ENCODE measurements at places on chromosomes 1 and 21. TPM values are rescaled to one million over a fixed set of nuclear protein-coding genes. Genes with fewer than 3 reads are reported as not detected.

DNA sequence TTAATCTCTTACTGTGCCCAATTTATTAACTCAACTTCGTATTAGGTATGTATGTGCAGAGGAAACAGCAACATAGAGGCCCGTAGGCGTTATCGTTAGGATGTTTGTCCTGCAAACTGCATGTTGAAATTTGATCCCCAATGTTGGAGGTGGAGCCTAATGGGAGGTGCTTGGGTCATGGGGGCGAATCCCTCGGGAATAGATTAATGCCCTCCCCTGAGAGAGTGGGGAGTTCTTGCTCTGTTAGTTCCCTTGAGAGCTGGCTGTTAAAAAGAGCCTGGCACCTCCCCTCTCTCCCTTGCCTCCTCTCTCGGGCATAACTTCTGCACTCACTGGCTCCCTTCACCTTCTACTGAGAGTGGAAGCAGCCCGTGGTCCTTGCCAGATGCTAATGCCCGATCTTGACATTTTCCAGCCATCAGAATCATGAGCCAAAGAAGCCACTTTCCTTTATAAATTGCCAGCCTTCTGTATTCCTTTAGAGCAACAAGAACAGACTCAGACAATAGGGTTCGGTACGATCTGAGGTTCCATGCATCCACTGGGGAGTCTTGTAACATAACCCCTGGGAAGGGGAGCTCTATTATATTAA lies 149.0 kb upstream of the RAB4A start:
- H3K4me1 ChIP-seq = peaks cover 10% of the 10 kb centered on the region
- no peak overlapping the region for H3K27ac ChIP-seq
- no peak overlapping the region for H3K4me3 ChIP-seq
- no peaks in the 10 kb centered on the region for H3K27me3 ChIP-seq

DNA sequence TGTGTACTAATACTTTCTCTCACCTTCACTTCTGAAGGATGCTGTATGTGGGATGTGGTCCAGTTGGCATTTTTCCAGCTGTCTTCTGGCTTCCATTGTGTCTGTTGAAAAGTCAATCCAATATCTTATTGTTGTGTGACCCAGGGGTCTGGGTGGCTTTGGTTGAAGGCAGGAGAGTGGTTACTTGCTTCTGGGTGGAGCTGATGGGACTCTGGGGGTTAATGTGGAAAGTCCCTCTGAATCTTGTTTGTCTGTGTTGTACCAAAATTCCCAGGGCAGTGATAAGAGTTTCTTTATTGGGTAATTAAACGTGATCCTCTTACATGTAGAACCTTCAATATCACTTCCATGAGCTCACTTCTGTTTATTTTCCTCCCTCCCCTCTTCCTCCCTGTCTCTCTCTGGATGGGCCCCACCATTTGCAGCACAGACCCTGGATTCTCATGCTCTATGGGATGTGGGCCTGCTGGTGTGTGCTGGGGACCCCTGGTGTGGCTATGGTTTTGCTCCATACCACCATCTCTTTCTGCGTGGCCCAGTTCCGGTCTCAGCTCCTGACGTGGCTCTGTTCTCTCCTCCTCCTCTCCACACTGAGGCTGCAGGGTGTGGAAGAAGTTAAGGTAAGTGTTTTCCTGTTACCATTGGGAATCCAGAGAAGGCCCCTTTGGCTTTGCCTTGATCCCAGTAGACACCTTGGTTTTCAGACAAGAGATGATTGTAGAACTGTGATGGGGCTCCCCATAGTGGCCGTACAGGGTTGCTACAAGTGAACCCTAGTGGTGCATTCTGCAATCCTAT lies 71.5 kb downstream of the HHAT start:
- H3K4me1 ChIP-seq = no peaks in the 10 kb centered on the region
- H3K36me3 ChIP-seq = no peaks in the 10 kb centered on the region
- no peak for DNase-seq
- H3K27ac ChIP-seq = no peak overlapping the region

- no peak for DNase-seq
- H3K36me3 ChIP-seq = no peaks in the 10 kb centered on the region
- H3K4me1 ChIP-seq = peaks cover 17% of the 10 kb centered on the region
- no peak overlapping the region for H3K27ac ChIP-seq
- H3K27me3 ChIP-seq = peaks cover 8% of the 10 kb centered on the region
- no peak overlapping the region for H3K4me3 ChIP-seq
Measured at GRCh38 chr1:228415221-228415620, 1.4 kb downstream of the TRIM17 start.

GRCh38 chr1:63289135-63289534 lies 33.2 kb upstream of the FOXD3 start:
- no peak for DNase-seq
- H3K27me3 ChIP-seq = no peaks in the 10 kb centered on the region
- no peak overlapping the region for H3K27ac ChIP-seq
- H3K36me3 ChIP-seq = no peaks in the 10 kb centered on the region

GRCh38 chr21:42905195-42905594 lies 12.1 kb downstream of the NDUFV3 start:
- H3K4me3 ChIP-seq = no peak overlapping the region
- DNase-seq = no peak
- H3K36me3 ChIP-seq = peaks cover 45% of the 10 kb centered on the region
- no peak overlapping the region for H3K27ac ChIP-seq
- no peaks in the 10 kb centered on the region for H3K4me1 ChIP-seq

DNA sequence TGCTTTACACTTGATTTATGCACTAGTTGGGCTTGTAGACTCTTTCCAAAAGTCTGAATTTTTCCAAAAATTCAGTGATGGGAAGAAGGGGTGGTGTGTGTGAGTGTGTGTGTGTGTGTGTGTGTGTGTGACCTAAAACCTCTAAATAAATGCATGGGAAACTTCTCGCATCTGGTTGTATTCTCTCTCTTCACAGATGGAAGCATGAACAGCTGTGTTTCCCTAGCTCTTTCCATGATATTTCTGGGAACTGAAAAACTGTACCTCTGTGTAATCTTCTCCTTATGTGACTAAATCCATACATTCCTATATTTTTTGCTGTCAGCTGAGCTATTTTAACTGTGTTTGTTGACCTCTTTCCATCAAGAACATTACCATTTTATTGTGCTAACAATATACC lies 26.2 kb upstream of the CYYR1 start:
- no peaks in the 10 kb centered on the region for H3K27me3 ChIP-seq
- H3K4me3 ChIP-seq = no peak overlapping the region
- no peaks in the 10 kb centered on the region for H3K36me3 ChIP-seq

DNA sequence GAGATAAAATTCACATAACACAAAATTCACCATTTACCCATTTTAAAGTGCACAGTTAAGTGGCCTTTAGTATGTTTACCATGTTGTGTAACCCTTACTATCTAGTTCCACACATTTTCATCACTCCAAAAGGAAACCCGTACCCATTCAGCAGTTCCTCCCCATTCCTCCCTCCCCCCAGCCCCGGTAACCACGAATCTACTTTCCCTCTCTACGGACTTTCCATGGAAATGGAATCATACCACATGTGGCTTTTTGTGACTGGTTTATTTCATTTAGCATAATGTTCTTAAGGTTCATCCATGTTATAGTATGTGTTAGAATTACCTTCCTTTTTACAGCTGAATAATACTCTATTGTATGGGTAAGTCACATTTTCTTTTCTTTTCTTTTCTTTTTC lies 10.9 kb downstream of the DOP1B start:
- no peak overlapping the region for H3K27ac ChIP-seq
- peaks cover 6% of the 10 kb centered on the region for H3K4me1 ChIP-seq
- no peaks in the 10 kb centered on the region for H3K27me3 ChIP-seq
- DNase-seq = no peak
- H3K4me3 ChIP-seq = no peak overlapping the region
- no peaks in the 10 kb centered on the region for H3K36me3 ChIP-seq

DNA sequence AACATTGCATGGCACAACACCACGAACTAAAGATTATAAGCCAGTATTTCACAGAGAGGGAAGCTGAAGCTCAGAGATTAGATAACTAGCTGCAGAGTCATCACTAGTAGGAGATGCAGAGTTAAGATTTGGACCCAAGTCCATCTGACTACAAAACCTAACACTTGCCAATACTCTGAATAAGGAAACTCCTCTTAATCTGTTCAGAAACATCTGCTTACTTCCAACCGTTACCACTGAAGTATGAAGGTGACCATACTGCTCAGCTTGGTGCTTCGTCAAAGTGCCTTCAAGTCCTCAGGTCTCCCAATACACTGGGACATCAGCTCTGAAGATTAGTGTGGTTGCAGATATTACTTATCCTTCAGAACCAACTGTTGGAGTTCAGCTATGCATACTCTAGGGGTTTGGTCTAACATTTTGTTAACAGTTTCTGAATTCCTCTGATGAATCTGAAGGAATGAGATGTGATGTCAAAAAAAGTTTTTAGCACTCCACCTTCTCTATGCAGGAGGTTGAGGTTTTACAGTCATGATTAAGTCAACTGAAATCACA lies 179.6 kb downstream of the TPR start:
- no peaks in the 10 kb centered on the region for H3K4me1 ChIP-seq
- no peak for DNase-seq
- no peak overlapping the region for H3K4me3 ChIP-seq

GRCh38 chr1:108692724-108693655 lies 880 bp downstream of the PRPF38B start:
- peaks cover 7% of the 10 kb centered on the region for H3K4me1 ChIP-seq
- H3K27ac ChIP-seq = peak overlapping the region; percentile 98

GRCh38 chr21:34924771-34925419 lies 124.2 kb downstream of the RUNX1 start:
- H3K27me3 ChIP-seq = no peaks in the 10 kb centered on the region
- no peaks in the 10 kb centered on the region for H3K36me3 ChIP-seq
- no peaks in the 10 kb centered on the region for H3K4me1 ChIP-seq
- DNase-seq = no peak

GRCh38 chr1:30770150-30770549 lies 12.6 kb upstream of the LAPTM5 start:
- DNase-seq = no peak
- H3K4me3 ChIP-seq = no peak overlapping the region
- no peak overlapping the region for H3K27ac ChIP-seq
- no peaks in the 10 kb centered on the region for H3K4me1 ChIP-seq
- H3K27me3 ChIP-seq = no peaks in the 10 kb centered on the region

- H3K4me3 ChIP-seq = no peak overlapping the region
- no peaks in the 10 kb centered on the region for H3K4me1 ChIP-seq
- H3K27ac ChIP-seq = no peak overlapping the region
Measured at GRCh38 chr1:178862416-178862815, 8.5 kb downstream of the ANGPTL1 start.

- no peak for DNase-seq
- H3K4me3 ChIP-seq = no peak overlapping the region
- peak overlapping the region; percentile 65 for H3K27ac ChIP-seq
- no peaks in the 10 kb centered on the region for H3K27me3 ChIP-seq
- peaks cover 35% of the 10 kb centered on the region for H3K4me1 ChIP-seq
Measured at GRCh38 chr1:208030288-208031091, 119.6 kb upstream of the CD34 start.

- H3K4me1 ChIP-seq = peaks cover 5% of the 10 kb centered on the region
- DNase-seq = no peak
- no peaks in the 10 kb centered on the region for H3K27me3 ChIP-seq
- no peaks in the 10 kb centered on the region for H3K36me3 ChIP-seq
Measured at GRCh38 chr1:116367256-116367945, 5.6 kb upstream of the ATP1A1 start.

- H3K4me1 ChIP-seq = no peaks in the 10 kb centered on the region
- H3K36me3 ChIP-seq = no peaks in the 10 kb centered on the region
- H3K27me3 ChIP-seq = no peaks in the 10 kb centered on the region
- no peak overlapping the region for H3K4me3 ChIP-seq
Measured at GRCh38 chr1:218817071-218817470, 356.6 kb upstream of the LYPLAL1 start.

DNA sequence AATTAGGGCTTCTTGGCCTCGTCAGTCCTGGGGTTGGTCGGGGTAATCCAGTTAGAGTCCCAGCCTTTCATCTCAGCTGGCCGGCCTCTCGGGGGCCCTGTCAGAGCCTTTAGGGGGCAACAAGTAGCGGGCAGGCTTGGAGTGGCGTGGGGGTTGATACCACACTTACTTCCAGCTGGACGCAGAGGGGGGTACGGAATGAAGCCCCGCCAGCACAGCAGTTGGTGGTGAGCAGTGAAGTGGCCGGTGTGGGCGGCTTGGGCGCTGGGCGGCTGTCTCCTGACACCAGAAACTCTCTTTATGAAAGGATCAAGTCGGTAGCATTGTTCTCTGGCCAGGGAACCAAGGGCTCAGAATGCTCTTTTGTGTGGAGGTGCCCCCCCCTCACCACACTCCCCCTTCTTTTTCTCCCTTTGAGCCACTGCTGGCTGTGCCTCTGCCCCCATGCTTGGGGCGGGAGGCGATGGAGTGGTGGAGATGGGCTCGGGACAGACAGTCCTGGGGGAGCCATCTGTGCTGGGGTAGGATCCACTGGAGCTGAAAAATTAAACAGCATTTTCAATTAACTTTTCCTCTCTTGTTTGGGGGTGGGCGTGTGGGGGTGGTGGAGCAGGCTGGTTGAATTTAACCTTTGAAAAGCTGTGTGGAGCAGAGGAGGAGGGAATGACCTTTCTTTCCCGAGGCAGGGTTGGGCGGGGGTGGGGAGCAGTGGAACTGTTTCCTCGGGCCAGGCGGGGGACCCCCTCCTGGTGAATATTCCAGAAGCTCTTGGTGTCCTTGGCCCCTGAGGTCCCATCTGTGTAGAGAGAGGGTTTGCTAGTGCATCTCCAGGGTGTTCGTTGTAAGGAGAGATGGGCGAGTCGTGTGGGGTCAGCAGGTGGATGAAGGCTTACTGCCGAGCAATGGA lies 102.7 kb downstream of the RNF220 start:
- no peaks in the 10 kb centered on the region for H3K36me3 ChIP-seq
- H3K27ac ChIP-seq = no peak overlapping the region
- no peaks in the 10 kb centered on the region for H3K27me3 ChIP-seq
- no peak overlapping the region for H3K4me3 ChIP-seq
- no peaks in the 10 kb centered on the region for H3K4me1 ChIP-seq
- DNase-seq = no peak

GRCh38 chr1:165829888-165830287 lies 2.5 kb downstream of the UCK2 start:
- H3K4me1 ChIP-seq = peaks cover 27% of the 10 kb centered on the region
- H3K27ac ChIP-seq = peak overlapping the region; percentile 92
- no peaks in the 10 kb centered on the region for H3K27me3 ChIP-seq
- H3K4me3 ChIP-seq = no peak overlapping the region

GRCh38 chr1:43711524-43712386 lies 4.4 kb downstream of the ST3GAL3 start:
- DNase-seq = no peak
- no peaks in the 10 kb centered on the region for H3K36me3 ChIP-seq
- no peaks in the 10 kb centered on the region for H3K27me3 ChIP-seq
- H3K4me3 ChIP-seq = no peak overlapping the region
- peak overlapping the region; percentile 66 for H3K27ac ChIP-seq
- H3K4me1 ChIP-seq = peaks cover 35% of the 10 kb centered on the region

GRCh38 chr1:9737057-9737456 lies 85.5 kb downstream of the PIK3CD start:
- H3K36me3 ChIP-seq = peaks cover 100% of the 10 kb centered on the region
- no peak for DNase-seq

The FCN3 gene
- total RNA-seq = 4.7 TPM

The CFAP45 gene
- total RNA-seq = not detected

The GNG4 gene
- total RNA-seq = 3.4 TPM

The PLXNA2 gene
- total RNA-seq = 54.0 TPM

The LAD1 gene
- 266 TPM for total RNA-seq

The PTPRC gene
- 9.2 TPM for total RNA-seq

The OR14A2 gene
- not detected for total RNA-seq

The PFKL gene
- 99.0 TPM for total RNA-seq

The GFI1 gene
- total RNA-seq = 1.3 TPM

The GNB1 gene
- 102 TPM for total RNA-seq
